ENCODE measurements at places on chromosomes 1 and 21. TPM values are rescaled to one million over a fixed set of nuclear protein-coding genes. Genes with fewer than 3 reads are reported as not detected.

Gene DHX9
- total RNA-seq: 152 TPM

Gene ERVH48-1
- not detected for total RNA-seq

Gene ARHGAP29
- 18.1 TPM for total RNA-seq

Gene OR6K3
- not detected for total RNA-seq

Gene VASH2
- total RNA-seq: 3.3 TPM

Gene UBE2U
- total RNA-seq: not detected

Gene TAL1
- not detected for total RNA-seq

Gene HES2
- total RNA-seq: 0.06 TPM

Gene METTL18
- 8.6 TPM for total RNA-seq

Gene TEDDM1
- not detected for total RNA-seq

Gene DNAI4
- 2.4 TPM for total RNA-seq
